ENCODE measurements at places on chromosomes 1 and 21.
A peak's percentile ranks its signal among the peaks of the same experiment; 100 is the strongest.

DNA sequence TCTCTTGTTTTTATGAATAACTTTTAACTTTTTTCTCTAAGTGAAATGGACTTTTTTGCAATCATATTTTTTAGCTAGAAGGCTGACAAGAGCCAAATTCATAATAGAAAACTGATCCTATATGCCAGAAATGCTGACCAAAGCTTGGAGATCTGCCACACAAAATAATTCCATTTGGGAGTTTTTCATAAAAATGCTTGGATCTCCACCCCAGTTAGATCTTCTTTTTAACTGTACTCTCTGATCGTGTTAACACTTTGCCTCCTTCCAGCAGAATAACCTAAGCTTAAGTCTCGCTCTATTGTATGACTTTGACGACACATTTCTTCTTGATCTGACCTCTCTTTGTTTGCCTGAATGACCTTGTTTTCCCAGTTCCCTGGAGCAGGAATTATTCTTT, 16.8 kb downstream of the FLG2 start:
- DNase-seq = no peak

DNA sequence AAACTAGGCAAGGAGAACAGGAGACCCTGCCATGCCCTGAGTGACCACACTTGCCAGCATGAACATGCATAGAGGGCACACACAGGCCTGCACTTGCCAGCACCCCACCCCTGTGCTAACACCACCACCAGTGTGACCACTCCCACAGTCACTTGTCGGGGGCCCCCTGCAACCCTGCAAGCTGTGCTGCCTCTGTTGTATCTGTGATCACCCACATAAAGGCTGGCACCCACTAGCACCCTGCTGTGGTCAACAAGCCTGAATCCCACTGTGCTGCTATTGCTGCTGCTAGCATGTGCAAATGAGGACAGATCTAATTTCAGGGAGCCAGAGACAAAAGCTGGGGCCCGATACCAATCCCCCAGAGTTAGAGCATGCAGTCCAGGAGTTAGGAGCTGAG, 217.7 kb downstream of the GIPC2 start:
- DNase-seq = no peak

DNA sequence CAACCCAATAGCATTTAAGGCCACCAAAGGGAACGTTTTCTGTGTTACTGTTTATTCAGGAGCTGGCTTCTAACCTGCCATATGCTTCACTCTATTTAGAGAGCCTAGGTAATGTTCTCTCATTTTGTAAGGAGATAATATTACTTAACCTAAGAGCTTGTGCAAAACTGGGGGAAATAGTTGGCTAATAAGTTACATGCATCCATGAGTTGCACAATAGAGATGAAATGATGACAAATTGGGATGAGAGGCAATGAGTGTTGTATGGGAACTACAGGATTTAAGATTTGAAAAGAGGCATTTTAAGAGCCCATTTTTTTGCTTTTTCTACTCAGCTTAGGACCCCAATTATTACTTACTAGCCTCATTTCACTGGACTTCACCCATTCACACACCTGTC, 151.0 kb downstream of the ST6GALNAC3 start:
- peak; percentile 75 for DNase-seq

- no peak for DNase-seq
These were observed 1.9 kb downstream of the TNFRSF18 start for GRCh38 chr1:1204425-1204920.

DNA sequence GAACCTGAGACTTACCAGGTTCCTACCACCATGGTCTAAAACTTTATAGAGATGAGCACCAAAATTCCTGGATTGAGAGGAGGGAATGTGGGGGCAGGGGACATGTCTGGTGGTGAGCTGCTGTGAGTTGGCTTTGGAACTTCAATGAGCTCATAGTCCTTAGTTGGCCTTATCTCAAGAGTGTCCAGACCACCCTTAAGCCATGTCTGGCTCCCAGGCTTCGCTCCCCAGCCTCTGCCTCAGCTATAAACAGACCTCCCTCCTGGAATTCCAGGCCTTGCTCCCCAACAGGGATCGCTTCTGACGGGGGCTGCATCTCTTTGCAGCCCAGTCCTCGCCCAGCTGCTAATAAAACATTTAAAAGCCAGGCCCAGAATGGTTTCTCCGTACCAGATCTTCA, 19.5 kb downstream of the ATF3 start:
- no peak for DNase-seq

GRCh38 chr1:19643121-19643520, 990 bp upstream of the NBL1 start:
- no peak for DNase-seq

- no peak for DNase-seq
These were observed 6.6 kb downstream of the IFFO2 start for GRCh38 chr1:18949686-18950400.

DNA sequence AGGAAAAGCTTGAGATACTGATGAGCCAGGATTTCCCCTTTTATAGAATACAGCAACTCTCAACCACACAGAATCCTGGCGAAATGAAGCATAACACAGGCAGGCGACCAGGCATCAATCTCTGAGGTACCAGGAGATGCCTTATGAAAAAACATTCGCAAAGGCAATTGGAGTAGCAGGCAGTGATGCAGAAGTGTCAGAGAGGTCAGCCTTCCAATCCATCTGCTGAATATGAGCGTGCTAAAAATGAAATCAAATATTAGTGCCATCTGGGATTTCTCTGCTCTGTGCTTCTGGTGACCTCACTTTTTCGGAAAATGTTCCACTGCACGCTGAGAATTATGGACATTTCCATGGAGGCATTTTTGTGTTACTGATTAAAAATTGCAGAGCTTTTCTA, 258.8 kb downstream of the VAV3 start:
- no peak for DNase-seq

DNA sequence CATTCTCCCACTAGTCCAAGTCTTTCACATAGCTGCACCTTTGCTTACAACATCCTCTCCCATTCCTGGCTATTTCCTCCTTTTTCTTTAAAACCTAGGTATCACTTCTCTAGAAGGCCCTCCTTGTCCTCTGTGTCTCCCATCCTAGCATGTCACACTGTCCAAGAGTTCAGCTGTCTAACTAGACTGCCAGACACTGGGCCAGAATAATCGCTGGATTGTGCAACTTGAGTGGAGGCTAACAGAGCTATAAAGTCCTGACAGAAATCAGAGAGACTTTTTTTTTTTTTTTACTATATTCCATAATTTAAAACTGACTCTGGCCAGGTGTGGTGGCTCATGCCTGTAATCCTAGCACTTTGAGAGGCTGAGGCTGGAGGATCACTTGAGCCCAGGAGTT, 4.2 kb upstream of the ANGPTL7 start:
- no peak for DNase-seq

GRCh38 chr1:55848906-55849305, 633.7 kb upstream of the USP24 start:
- no peak for DNase-seq

DNA sequence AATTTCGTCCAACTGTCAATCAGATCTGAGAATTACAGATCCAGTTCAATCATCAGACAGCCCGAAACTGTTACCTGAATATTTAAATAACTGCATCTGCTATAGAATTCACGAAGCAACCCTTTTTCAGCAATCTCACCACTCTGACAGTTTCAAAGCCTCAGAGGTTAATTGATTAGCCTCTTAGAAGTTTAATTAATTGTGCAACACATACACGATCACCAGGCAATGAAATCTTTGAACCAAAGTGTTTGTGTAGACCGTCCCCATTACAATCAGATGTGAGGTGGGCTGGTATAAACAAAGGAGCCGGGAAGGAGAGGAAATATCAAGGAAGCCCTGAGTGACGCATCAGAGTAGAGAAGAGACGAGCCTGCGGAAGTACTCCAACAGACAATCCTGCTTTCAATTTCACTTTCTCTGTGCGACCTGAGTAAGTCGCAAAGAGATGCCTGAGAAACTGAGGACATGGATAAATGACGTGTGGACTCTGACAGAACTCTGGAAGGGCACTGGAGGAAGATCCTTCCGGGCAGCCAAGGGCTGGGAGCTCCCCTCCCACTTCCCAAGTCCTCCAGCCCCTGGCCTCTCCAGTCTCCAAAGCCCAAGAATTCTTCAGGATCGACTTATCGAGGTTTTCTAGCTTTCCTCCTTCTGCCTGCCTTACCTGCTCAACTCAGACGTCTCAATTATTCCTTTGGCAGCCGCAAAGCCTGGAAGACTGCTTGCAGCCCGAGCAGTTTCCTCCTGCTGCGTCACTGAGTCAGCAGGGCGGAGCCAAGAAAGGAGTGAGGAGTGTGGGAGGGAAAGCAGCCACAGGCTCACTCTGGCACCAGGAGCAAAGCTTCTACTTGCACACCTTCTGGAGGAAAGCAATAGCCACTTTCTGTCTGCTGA, at the start of gene RNASEL:
Gene RNASEL, minus strand, starts transcription at position 757 of the 897 bp plus-strand sequence. CDS start 2,450 bp downstream, outside the sequence.
- DNase-seq = peak; percentile 65

- no peak for DNase-seq
These were observed 92.8 kb upstream of the ZP4 start for GRCh38 chr1:237983496-237983895.

GRCh38 chr1:189438808-189439207, 1038.9 kb downstream of the BRINP3 start:
- no peak for DNase-seq

Measured in AML-193 (cell line).